Activated CD4-positive, CD25-positive, alpha-beta regulatory T cell treated with anti-CD3 and anti-CD28 coated beads, Interleukin-2, amount 50 U/mL, for 72 hours (primary cell): ENCODE measurements at places on chromosomes 2 and 18.

- DNase-seq = no peak
Measured at GRCh38 chr18:47883771-47884413, 46.6 kb downstream of the SMAD2 start.

DNA sequence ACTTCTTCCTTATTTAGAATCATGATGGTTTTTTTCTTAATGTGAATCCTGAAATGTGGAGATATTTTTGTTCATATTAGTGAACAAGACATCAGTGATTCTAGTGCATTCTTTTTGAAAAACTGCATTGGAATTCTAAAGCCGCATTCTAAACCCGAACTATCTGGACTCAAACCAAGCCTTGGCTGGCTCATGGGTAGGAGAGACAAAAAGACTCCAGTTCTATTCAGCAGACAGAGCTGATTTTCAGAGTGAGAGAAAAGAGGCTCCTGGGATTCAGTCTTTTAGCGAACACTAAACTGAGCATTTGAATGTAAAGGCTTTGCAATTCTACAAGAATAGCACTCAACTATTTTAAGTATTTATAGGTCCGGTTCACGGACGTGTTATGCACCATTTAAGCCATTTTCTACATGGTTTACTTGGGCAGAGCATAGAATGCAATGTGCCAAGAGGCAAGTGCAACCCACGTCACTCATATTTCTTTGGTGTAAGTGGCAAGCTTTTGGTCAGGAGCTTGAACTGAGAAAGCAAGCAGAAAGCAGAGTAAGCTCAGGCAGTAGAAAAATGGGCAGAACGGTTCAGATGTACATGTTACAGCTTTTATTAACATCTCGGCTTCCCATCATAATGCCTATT is 227.3 kb upstream of the RAB12 start:
- no peak for DNase-seq

GRCh38 chr2:159775021-159775420 is 23.0 kb downstream of the CD302 start:
- no peak for DNase-seq

GRCh38 chr2:237490009-237490711 is 3.1 kb downstream of the MLPH start:
- no peak for DNase-seq

- no peak for DNase-seq
Measured at GRCh38 chr2:30191819-30192271, 39.5 kb upstream of the LBH start.

GRCh38 chr18:30454920-30455319 is 587.6 kb downstream of the DSC3 start:
- no peak for DNase-seq

- no peak for DNase-seq
Measured at GRCh38 chr2:172865422-172865821, 129.8 kb downstream of the RAPGEF4 start.

GRCh38 chr2:17804358-17804757 is 11.9 kb upstream of the MSGN1 start:
- no peak for DNase-seq

DNA sequence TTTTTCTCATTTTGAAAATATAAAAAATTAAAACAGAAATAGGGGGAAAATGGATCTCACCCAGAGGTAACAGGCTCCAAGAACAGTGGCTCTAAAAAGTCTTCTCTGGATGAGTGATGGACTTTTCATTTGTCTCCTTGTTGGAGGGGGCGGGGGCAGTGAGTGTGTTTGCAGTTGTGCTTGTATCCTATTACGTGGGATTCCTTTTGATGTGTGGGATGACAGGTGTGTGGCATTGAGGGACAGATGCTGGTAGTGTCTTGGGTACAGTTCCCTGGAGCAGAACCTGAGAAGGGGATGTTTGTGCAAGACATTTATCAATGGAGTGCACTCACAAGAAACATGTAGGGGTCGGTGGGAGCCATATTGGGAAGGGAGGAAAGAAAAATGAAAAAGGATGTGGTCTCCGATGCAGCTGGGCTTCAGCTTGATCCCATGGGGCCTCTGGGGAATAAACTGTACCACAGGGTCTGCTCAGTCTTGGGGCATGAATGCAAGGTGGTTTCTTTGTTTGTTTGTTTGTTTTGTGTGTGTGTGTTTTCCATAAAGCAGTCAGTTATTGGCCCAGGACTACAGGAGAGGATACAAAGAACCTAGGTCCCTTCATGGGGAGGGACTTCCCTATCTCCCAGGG is 120.0 kb upstream of the SLC35G4 start:
- no peak for DNase-seq

DNA sequence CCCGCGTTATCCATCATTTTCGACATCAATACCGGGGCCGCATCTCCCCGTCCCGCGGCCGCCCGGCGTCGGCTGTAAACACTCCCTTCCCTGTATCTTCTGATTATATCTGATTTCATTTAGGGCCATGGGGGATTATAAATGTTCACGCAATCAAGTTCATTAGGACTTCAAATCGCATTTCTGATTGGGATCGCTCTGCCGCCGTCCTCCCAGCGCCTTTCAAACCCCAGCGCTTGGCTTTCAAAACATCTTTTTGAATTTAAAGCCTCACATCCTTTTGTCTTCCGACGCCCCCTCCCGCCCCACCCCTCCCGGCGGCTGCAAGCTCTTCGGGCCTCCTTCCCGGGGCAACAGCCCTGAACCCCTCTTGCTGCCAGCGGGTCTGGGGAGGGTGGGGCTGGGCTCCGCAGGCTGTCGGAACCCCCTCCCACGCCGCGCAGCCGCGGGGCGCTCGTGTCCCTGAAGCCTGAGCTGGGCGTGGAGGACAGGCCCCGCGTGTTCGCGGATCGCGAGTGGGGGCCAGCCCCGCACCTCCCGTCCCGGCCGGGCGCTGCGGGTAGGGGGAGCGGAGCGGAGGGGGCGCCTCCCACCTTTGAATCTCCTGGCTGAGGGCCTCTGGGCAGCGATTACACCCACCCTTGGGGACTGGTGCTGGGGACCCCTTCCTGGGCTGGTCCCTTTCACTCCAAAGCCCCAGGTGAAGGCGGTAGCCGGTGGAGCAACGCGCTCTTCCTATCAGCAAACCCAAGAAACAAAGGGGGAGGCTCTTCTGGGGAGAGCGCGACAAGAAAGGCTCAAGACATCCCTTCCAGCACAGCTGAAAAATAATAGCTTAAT is 11.3 kb upstream of the GBX2 start:
- no peak for DNase-seq

GRCh38 chr18:74244554-74244953 is 47.2 kb downstream of the CYB5A start:
- no peak for DNase-seq

DNA sequence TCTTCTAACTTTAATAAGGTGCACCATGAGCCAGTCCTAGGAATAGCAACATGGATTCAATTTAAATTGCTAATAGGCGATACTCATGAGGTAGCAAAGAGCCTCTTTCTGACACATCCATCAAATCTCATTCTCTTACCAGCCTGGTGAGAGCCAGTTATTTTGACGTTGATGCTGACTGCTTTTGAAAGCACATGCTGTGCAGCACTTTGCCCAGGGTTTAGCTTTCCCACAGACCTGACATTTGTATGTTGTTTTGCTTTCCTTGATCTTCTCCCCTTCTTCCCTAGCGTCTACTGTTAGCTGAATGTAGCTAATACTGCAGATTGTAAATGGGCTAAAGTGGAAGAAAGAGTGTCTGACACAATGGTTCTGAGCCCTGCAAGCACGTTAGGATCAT is 101.1 kb upstream of the CCDC85A start:
- DNase-seq = no peak

GRCh38 chr2:45074713-45075112 is 65.5 kb upstream of the SIX2 start:
- no peak for DNase-seq

- DNase-seq = no peak
Measured at GRCh38 chr2:112185131-112185530, 46.9 kb downstream of the FBLN7 start.

DNA sequence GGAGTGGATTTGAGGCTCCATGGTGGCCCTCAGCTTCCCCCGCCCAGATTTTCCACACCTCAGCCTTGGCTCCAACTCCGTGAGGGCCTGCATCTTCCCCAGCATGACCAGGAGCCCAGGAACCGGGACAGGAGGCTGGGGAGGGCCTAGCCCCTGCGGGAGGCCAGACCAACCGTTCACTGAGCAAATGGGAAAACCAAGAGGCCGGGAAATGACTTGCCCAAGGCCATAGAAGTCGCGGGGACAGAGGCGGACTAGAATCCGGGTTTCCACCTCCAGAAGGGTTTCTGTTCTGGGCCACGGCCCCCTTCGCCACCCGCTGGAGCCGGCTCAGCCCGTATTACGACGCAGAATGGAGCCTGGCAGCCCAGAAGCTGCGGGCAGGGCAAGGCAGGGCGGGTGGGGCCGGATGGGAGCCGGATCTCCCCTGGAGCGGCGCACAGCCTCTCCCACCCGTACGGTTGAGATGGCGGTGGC is 7.9 kb upstream of the CRYBA2 start:
- no peak for DNase-seq

GRCh38 chr2:35298493-35298892 is 1057.1 kb upstream of the CRIM1 start:
- DNase-seq = no peak

DNA sequence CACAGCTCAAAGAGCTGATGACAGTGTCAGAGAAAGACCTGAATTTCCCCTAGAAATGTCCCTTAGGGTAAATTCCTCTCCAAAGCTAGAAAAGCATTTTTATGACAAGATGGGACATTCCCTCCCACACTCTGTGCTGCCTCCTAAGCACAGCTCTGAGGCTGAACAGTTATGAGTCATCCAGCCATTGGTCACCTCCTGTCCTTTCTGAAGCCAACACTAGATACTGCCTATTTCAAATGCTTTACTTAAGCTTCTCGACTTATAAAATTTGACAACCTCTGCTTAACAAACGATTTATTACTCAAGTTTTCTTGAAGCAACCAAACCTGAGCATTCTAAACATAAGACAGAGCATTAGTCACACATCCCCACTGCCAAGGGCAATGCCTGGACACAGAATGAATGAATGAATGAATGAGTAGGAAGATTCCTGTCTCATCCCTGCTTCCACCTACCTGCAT is 35.4 kb downstream of the B4GALT6 start:
- DNase-seq = no peak

GRCh38 chr2:146366276-146366675 is 1478.6 kb upstream of the ACVR2A start:
- DNase-seq = no peak

DNA sequence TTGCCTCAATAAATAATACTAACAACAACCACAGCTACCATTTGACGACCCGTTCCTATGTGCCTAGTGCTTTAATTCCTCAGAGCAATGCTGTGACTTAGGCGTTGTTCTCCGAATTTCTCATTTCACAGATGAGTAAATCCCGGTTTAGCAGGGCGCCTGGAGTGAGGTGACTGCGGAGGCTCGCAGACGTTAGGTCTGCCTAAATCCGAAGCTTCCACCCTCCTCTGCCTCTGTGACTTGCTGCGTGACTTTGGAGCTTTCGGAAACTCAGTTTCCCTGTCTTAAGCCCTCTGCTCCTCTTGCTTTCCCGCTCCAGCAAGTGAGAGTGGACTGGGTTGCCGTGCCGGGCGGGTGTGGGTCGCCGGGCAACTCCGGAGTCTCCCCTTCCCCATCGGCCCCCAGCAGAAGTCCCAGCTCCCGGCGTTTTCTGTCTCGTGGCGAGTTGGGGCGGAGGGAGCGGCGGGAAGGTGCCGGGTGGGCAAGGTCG is 711 bp upstream of the ATOH8 start:
- no peak for DNase-seq

DNA sequence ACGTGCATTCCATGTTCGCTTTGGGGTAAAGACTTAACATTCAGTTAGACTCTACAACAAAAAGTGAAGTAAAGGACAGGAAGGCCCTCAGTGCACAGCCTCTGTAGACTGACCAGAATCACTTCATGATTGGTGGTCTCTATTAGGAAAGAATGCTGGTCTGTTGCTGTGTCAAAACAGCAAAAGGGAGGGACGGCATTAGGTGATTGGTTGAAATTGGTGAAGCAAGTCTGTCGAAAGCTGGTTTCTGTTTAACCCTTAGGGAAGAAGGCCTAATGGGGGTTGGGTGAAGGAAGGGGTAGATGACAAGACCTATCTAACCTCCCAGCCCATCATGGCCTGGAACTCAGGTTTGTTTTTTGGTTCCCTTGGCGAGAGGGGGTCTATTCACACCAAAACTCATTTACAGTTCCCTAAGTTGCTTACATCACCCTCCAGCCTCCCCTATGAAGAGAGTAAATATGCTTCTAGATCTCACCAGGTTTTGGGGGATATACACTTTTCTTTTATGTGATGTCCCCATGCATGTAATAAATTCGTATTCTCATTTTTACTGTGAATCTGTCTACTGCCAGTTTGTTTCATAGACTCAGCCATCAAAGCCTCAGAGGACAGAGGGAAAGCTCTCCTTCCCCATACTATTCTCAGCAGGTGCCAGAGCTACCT is 65.6 kb downstream of the TMEM17 start:
- no peak for DNase-seq

- DNase-seq = no peak
Measured at GRCh38 chr18:53281406-53281805, 941.4 kb downstream of the DCC start.

DNA sequence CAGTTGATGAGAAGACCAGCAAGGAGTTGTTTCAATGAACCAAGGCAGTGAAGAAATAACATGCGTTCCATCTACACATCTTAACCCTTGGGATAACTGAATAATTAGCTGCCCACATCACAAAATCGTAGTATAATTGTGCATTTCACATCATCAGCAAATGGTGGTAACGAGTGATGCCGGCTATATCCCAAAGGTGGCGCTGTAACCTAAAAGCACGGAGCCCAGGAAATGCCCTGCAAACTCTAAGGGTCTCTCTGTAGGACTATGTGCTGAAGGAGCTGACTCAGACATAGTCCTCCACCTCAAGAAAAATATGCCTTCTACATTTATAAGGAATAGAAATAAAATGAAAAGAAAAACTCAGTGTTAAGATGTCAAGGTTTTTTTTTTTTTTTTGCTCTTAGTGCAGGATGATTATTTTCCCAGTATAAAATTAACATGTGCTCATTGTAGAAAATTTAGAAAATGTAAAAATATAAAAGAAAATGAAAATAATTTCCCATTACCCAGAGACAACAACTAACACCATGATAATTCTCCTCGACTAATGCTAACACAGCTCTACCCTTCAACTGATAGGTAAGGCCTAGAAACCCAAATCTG is 23.1 kb upstream of the DSG3 start:
- no peak for DNase-seq

- no peak for DNase-seq
Measured at GRCh38 chr18:70085641-70086040, 119.8 kb downstream of the RTTN start.

- no peak for DNase-seq
Measured at GRCh38 chr18:35118641-35119040, 77.4 kb downstream of the MAPRE2 start.

GRCh38 chr2:111678651-111679050 is 205.3 kb downstream of the ANAPC1 start:
- no peak for DNase-seq

GRCh38 chr2:239676716-239677452 is 276.1 kb upstream of the HDAC4 start:
- DNase-seq = no peak
